ENCODE measurements at places on chromosomes 6 and 20. TPM values are rescaled to one million over a fixed set of nuclear protein-coding genes. Genes with fewer than 3 reads are reported as not detected.

- DNase-seq = no peak
Measured at GRCh38 chr6:93964321-93964720, 545.0 kb upstream of the EPHA7 start.

DNA sequence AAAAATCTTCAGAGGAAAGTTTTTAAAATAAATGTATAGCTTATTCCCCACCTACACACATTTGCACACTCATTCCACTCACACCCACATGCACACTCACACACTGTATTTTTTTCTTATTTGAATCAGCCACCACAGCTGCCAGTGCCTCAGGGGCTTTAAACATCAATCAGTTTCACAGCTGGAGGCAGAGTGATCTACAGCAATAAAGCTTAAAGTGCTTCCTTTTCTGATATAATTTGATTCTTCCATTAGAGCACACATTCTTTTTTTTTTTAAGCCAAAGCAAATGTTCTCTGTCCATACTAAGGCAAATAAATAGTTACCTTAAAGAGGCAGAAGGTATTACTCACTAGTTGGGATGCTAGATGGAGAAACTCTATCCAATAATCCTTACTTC lies 498.8 kb upstream of the POU3F2 start:
- no peak for DNase-seq

PGC gene
- total RNA-seq = not detected

DNA sequence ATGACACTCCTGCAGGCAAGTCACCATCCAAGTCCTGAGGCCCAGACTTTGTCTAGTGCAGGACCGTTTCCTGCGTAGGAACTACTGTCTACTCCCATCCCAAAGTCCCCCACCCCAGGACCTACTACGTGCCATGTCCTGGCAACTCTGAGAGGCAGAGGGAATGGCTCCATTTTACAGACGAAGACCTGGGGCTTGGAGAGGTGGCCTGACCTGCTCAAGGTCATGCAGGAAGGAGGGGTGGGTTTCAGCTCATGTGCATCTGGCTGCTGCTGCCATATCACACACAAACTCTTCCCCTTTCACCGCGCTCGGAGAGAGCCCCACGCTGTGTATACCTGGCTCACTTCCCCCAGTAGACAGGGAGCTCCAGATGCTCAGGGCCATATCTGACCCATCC lies 1.2 kb upstream of the NOL4L start:
- no peak for DNase-seq

DNA sequence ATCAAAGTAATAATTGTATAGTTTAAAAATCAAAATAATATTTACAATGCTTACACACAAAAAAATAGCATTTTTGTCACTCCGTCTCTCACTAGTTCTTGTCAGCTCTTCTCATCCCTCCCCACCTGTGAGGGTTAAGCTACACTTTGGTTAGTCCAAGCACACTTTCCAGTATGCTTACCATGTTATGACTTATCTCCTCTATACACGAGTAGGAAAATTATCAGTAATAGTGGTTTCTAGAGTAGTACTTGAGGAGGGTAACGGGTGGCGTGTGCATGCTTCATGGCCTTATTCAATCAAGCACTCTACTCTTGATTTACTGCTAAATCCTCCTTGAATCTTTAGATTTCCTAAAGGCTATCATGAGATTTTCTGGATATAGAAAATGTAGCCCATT lies 443.7 kb downstream of the UTRN start:
- no peak for DNase-seq

ZC3H12D gene
- 186 TPM for total RNA-seq

DLK2 gene
- 3.4 TPM for total RNA-seq

GRCh38 chr6:42313038-42313437 lies 95.4 kb upstream of the MRPS10 start:
- DNase-seq = no peak

SYCP2 gene
- total RNA-seq = 2.2 TPM

- DNase-seq = peak; percentile 49
Measured at GRCh38 chr20:64101731-64102621, 5.4 kb downstream of the NPBWR2 start.

DNA sequence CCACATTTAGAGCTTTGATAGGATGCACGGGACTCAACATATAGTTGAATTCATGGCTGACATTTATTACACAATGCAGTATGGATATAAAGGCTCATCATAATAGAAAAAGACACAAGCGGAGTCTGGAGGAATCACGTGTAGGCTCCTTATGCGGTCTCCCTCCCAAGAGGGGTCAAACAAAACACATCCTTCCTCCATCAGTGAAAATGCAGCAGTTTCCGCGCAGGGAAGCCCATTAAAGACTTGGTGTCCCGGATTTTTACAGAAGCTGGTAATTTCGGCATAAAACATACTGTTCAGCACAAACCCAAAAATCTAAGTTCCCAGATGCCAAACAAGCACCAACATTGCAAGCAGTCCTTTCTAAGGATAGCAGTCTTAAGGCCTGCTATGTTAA lies 1.1 kb downstream of the USP45 start:
- DNase-seq = no peak

DNA sequence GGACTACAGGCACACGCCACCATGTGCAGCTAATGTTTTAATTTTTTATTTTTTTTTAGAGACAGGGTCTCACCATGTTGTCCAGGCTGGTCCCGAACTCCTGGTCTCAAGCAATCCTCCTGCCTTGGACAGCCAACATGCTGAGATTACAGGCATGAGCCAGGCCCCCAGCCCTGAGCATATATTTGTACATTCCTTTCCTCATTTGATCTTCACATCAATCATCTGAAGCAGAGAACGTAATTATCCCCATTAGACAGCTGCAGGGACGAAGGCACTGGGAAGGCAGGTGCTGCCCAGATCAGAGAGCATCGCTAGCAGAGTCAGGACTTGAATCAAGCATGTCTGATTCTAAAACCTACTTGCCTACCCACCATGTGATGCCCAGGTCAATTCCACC lies 41.0 kb upstream of the SIRPA start:
- no peak for DNase-seq

SLC35A1 gene
- total RNA-seq = 1.5 TPM

DNA sequence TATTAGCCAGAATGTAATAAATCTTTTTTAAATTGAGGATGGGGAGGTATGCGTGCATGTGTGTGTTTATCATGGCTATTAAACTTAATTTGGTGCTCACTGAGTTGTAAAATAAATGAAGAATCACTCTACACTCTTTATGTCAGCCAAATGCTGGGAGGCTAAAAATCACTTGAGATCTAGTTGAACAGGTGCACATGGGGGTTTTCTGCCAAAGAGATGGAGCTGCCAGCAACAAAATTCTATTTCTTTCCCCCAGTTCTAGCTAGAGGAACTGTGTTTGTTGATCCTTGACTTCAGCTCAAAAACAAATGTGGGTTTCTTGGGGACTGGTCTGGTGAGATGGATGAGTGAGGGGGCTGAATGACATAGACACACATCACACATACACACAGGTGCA lies 183.3 kb upstream of the BTBD3 start:
- no peak for DNase-seq

DNA sequence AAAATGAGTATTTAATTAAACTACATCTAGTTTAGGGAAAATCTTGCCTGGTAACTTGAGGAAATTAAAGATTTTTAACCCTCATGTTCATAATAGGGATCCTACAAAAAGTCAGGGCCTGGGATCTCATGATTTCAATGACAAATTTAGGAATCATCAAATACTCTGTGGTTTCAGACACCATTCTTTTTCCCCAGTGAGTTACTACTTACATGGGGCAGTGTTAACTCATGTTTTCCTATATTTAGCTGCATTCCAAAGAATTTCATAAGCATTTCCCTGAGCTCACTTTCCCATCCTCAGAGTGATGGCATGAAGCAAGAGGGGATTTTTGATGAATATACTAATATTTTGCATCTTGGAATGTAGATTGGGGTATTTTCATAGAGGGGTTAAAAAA lies 321.7 kb downstream of the CENPW start:
- no peak for DNase-seq

DOK5 gene
- total RNA-seq = 17.3 TPM

- DNase-seq = no peak
Measured at GRCh38 chr6:11952316-11952715, 59.8 kb upstream of the HIVEP1 start.

DNA sequence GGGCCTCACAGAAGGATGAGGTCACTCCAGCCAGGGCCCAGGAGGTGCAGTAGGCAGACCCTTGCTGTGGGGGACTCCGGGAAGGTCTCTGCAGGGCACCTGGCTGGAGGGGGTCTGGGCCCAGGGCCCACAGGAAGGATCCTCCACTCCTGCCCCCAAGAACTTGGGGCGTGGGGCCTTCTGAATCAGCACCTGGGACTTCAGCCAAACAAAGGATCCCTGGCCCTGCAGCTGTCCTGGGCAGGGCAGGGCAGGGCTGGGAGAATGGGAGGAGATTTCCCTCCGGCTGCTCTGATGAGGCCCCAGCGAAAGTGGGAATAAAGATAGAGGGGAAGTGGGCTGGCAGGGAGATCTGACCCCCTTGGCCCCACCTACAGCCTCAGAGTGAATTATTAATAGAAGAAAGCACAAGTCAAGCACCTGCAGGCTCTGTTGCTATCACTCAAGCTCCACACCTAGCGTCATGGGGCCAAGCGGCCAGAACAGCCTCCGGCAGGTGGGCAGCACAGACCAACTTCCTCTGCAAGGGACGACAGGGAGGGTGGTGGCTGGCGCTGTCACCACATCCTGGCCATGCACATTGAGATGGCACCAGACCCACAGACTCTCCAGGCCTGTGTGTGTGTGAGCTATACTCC lies 61.6 kb upstream of the MRPS10 start:
- DNase-seq = no peak

- no peak for DNase-seq
Measured at GRCh38 chr20:42678895-42679294, 510.8 kb downstream of the PTPRT start.

- no peak for DNase-seq
Measured at GRCh38 chr20:50525681-50526080, 15.5 kb downstream of the PTPN1 start.

DNA sequence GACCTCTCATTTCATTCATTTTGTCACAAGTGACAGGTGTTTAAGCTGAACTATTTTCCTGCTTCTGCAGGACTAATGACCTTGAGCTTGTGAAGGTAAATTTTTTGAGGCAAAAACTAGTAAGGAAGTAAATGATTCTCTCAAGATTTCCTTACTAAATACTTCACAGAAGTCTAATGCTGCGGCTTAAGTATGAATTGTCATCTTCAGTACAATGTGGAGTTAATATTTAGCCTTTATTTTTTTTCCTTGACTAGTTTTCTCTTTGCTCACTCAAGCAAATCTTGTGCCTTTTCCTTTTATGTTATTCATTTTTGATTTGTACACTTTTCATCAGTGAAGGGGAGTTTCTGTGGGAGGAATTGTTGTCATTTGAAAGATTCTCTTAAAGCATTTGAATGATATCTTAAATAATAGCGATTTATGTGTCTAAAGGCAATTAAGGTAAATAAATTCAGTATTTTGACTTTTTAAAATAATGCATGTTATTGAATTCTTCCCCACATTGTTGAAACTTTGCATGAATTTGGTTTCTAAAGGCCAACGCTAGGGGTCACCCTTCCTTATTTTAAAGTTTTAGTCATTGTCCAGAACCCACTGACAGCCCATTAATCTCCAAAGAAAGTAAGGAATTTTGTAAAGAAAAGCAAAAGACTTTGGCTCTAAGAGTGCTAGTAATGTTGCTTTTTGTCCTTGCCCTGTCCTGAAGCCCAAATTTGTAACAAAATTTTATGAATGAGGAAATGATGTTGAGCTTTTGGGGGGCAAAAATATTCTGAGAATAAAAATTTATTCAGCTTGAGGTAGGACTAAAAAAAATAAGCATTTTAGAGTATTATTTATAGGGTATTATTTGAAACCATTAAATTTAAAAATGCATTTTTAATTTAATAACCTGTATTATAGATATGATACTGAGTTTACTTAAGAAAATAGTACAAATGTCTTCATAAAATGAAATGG lies 157.4 kb upstream of the LAMA2 start:
- DNase-seq = no peak

GRCh38 chr6:30615219-30615957 lies 1.7 kb downstream of the PPP1R10 start:
- peak; percentile 49 for DNase-seq

CAPN11 gene
- total RNA-seq = 0.32 TPM

DNA sequence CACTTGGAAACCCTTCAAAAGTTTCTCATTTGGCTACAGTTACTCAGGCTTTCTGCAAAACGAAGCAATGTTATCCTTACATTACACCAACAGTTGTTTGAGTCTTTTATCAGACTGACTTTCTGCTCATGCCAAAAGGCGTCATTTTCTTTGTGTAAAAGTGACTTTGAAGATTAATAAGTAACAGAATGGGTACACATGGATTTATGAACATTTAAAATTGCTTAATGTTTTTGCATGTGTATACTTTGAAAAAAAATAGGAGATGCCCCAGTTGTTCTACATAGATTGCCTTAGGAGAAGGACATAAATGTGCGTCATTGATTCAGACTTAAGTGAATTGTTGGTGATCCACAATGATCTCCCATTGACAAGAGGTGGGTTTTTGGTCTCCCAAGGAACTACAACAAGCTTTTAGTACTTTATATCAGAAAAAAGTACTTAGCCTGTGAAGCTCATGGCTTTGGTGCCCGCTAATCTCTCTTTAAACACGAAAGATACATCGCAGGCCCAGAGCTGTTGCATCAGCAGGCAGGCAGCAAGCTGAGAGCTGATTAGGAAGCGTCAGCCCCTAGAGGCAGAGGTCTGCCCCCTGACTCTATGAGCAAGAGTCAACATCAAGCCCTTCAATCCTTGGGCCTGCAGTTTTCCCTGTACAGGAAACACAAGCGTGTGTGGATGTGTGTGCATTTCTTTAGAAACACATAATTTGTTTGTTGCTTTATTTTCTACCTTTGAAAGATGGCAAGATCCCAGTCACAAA lies 45.9 kb downstream of the SLC22A3 start:
- no peak for DNase-seq

RARS2 gene
- 22.5 TPM for total RNA-seq

- DNase-seq = no peak
Measured at GRCh38 chr6:111951497-111952085, 78.3 kb upstream of the FYN start.

GRCh38 chr6:26330859-26331217 lies 34.2 kb upstream of the BTN3A2 start:
- no peak for DNase-seq

GRCh38 chr6:29509239-29509638 lies 21.5 kb upstream of the MAS1L start:
- DNase-seq = no peak

DNA sequence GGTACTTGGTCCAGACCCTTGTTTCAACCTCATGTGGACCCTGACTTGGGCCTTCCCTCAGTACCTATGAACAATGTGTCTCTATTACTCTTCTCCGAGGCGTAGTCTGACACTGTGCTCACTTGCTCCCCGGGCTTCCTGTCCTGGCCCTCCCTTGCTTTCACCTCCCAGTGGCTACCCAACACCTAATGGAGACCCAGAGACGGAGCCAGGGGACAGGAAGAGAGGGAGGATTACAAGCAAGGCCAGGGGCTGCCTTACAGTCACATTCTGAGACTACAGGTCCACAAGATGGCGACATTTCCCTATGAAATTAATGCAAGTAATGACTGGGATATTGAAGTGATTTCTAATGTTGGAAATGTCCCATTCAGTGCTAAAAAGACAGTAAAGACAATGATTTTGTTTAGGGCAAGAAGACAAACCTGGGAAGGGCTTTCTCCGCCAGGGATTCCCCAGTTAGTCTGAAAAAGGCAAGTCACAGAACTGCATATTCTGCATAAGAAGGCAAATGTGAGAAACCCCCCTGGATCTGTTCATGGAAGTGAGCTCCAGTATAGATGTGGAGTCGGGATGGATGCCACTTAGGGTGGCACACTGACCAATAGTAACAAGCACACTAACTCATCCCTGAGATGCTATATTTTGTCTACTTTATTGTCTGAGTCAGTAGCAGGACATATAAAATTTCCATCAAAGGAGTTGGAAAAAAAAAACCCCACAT lies 44.0 kb upstream of the ZBTB24 start:
- DNase-seq = peak; percentile 60

Data from activated naive CD4-positive, alpha-beta T cell treated with anti-CD3 and anti-CD28 coated beads, Interleukin-2, amount 50 U/mL, for 72 hours (primary cell).